Activated T-helper 17 cell treated with anti-CD3 and anti-CD28 coated beads, Interleukin-2, amount 50 U/mL, for 72 hours (primary cell): ENCODE measurements at places on chromosomes 5 and 9. TPM values are rescaled to one million over a fixed set of nuclear protein-coding genes. Genes with fewer than 3 reads are reported as not detected.

DNA sequence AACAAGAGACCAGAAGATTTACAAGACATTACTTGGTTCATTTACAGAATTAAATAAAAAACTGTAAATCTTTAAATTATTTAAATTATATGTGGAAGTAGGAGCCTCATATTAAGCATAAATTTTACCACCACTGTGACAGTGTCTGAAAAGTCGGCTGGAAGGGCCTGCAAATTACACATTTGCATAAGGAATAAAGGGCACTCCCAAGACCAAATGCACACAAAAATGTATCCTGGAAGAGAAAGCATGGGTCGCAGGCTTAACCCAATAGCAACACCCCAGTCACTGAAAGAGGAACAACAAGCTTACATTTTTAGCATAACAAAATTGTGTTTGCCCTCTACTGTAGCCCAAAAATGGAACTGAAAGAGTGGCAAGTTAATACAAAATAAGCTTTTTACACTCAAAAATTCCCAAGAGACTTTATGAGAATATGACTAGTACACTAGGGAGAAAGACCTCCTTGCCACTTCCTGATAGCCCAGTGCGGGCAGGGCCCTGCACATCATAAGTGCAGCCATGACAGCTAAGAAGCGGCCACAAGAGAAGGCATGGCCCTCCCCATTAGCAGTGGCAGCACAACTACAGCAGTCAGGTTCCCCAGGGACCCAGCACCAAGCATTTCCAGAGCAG lies 482.0 kb downstream of the DTWD2 start:
- no peak for ATAC-seq

- ATAC-seq, result no peak
Observed at GRCh38 chr9:89177944-89178829, at the start of gene SHC3. Gene SHC3 (minus strand): TSS chr9:89178818. CDS start chr9:89178460, 358 bp downstream.

- ATAC-seq, result no peak
Observed at GRCh38 chr9:130478736-130479575, 34.2 kb downstream of the ASS1 start.

DNA sequence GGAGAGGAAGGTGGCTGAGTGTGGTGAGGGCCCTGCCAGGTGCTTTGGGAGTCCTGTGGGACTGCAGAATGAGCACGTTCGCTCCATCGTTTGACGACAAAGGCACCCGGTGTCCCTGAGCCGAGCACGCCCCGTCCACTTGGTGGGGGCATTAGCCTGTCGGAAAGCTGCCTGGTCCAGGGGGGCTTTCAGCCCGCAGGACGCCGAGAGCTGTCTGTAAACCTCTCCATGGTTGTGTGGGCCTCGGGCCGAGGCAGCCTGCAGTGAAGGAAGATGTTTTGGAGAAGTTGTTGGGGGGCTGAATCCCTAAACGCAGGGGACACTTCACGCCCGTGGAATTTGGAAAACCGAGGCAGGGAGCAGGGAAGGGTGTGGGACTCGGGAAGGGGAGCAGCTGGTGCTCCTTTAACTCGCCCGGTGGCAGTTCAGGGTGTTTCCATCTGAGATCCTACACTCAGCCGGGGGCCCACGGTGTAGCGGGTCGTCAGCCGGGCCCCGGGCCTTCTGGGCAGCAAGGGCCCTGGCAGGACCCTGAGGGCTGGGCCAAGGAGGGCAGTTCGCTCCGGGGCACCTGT lies 53.8 kb downstream of the MRPL36 start:
- ATAC-seq, result no peak

DNA sequence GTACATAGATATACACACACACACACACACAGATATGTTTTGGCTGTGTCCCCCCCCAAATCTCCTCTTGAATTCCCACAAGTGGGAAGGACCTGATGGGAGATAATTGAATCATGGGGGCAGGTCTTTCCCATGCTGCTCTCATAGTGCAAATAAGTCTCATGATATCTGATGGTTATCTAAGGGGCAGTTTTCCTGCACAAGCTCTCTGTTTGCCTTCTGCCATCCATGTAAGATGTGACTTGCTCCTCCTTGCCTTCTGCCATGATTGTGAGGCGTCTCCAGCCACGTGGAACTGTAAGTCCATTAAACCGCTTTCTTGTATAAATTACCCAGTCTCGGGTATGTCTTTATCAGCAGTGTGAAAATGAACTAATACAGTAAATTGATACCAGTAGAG lies 15.9 kb upstream of the ALDOB start:
- ATAC-seq, result no peak

- ATAC-seq, result no peak
Observed at GRCh38 chr9:31908158-31908890, 476.1 kb upstream of the ACO1 start.

Gene SH3RF2
- not detected for total RNA-seq

Gene IL4
- total RNA-seq, result not detected
